ENCODE measurements at places on chromosomes 2 and 18.

DNA sequence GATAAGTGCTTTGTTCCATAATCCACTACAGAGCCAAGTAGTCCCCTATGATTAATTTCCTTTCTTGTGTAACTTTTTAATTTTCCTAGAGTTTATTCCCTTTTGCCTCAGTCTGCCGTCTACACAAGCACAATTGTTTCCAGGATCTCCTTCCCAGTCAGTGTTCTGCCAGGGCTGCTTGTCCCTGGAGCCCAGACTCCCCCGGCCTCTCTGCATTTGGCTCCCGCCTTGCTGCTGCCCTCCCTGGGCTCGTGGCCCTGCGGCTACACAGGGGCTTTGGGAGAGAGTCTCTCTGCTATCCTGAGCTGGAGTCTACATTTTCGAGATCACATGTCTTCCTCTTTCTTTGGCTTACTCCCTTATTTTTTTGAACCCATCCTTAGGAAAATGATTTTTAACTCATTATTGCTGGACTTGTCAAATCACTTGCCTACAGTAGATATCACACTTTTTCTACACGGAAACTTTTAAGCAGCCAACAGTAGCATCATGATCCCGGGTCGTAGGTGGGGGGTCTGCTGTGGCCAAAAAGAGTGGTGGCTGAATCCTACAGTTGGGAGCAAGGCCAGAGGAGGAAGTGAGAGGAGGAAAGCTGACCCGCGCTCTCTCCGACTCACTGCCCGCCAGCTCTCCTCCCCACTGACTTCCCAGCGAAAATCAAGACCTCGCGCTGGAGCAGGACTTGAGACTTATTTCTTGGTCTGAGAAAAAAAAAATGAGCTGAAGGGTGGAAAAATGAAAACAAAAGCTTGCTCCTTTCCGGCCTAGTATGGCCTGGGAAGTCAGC is 9.4 kb downstream of the FBLN7 start:
- DNase-seq = no peak

GRCh38 chr2:175597286-175597685 is 404.8 kb downstream of the LNPK start:
- no peak for DNase-seq

- DNase-seq = no peak
Observed at GRCh38 chr2:223735659-223736244, 101.6 kb downstream of the AP1S3 start.

GRCh38 chr18:26403491-26403890 is 144.9 kb downstream of the KCTD1 start:
- DNase-seq = no peak

DNA sequence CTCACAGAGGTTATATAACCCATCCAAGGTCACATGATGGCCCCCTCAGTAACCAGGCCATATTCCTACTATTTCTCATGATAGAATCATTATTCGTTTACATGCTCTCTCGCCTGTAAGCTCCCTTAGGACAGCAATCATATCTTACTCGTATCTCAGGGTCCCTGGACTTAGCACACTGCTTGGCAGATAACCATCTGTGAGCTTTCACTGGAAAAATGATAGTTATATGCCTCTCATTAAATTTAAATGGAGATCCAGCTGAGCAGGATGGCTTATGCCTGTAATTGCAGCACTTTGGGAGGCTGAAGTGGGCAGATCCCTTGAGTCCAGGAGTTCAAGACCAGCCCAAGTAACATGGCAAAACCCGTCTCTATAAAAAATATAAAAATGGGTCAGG is 21.9 kb downstream of the KIF3C start:
- no peak for DNase-seq

DNA sequence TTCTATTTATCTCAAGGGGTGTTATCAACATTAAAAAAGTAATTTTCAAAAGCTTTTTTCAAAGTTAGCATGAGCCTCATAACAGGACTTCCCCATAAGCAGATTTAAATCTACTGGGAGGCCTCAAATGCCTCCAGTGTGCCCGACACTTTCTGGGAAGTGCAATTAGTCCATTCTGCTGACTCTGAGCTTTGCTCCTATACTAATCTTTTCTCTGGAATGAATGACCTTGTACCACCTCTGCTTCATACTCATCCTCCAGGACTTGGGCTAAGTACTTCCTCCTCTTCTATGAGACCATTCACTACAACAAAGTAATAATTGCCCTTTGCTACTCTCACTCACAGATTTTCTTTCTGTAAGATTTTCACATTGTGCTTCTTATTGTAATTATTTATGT is 111.1 kb downstream of the RIT2 start:
- no peak for DNase-seq

- no peak for DNase-seq
Observed at GRCh38 chr18:23284629-23285028, 149.3 kb downstream of the CABLES1 start.

DNA sequence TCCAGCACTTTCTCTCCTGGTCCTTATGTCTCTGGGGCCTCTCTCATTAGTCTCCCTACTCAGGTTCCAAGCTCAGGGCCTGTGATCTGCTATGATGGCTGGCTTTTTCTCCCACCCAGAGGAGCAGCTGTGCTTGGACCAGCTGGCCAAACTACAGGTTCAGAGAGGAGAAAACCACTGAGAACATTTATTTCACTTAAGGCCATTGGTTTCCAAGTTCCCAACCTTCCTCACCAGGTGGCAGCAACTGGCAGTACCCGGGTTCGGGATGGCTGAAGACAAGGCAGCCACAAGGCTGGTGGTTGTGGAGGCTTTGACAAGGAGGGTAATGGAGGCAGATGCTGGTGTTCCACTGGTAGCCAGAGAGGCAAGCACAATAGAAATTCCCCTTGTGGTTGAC is 29.9 kb upstream of the SELENOI start:
- no peak for DNase-seq

GRCh38 chr18:995629-996028 is 91.0 kb downstream of the ADCYAP1 start:
- DNase-seq = no peak

DNA sequence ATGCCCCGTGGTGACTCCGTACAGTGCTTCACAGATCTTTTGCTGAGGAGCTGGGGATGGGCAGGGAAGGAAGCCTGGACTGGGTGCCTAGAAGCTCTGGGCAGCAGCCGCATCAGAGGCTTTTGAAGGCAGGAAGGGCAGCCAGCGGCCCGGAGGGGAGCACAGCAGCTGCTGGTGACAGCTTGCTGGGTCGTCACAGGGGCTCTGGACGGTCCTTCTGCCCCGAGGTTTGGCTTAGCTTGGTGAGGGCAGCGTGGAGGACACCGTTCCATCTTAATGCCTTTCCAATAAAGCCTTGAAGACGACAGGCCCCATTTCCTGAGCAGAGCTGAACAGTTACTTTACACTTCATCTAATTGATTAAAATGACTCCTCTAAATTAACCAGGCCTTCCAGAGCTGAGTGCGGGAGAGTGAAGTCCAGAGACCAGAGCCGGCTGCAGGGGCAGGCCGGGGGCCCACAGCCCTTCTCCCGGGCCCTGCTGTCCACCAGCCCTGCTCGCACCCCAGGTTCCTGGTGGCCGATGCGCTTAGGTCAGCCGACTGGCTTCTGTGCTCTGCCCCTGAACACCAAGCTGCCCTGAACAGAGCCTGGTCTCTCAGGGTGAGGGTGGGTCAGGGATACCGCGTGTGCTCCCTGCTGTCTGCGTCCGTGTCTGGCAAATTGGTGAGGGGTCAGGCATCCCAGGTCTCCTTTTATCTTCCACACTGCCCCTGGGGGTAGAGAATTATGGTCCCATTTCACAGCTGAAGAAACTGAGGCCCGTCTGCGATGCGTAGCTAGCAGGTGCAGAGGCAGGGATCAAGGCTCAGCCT is 43.5 kb downstream of the RRM2 start:
- no peak for DNase-seq

DNA sequence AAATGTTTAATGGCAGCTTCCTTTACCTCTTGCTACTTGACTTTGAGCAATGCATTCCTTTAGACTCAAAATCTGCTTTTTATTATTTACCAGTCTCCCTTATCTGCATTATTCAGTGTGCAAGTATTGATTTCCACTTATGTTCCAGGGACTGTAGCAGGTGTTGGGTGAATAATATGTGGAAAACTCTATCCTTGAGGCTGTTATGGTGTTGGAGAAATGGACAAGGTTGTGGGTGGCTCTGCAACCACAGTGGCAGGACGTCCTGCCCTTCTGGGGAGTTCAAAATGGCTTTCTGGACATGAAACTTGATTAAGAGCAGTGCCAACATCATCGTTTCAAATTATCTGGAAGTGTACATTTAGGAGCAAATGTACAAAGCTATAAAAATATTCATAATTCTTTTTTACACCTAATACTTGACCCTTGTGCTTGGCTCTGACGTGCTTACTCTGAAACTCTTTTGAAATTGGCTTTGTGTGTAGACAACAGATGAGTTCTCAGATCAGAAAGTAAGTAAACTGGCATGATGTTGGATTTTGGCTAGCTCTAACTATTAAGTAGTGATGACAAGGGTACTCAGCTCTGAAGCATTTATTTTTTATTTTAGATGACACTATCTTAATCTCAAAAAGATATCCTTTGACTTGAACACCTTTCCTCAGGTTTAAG is 766.2 kb downstream of the DPP10 start:
- DNase-seq = no peak

Data from NCI-H1105 treated with DMSO at 0.1 percent for 48 hours (cell line).